ENCODE measurements at places on chromosomes 13 and 19.

GRCh38 chr13:44232774-44233173 lies 140.8 kb upstream of the SERP2 start:
- no peak overlapping the region for H3K4me3 ChIP-seq
- peaks cover 13% of the 10 kb centered on the region for H3K4me1 ChIP-seq
- DNase-seq, result no peak
- no peaks in the 10 kb centered on the region for H3K36me3 ChIP-seq

DNA sequence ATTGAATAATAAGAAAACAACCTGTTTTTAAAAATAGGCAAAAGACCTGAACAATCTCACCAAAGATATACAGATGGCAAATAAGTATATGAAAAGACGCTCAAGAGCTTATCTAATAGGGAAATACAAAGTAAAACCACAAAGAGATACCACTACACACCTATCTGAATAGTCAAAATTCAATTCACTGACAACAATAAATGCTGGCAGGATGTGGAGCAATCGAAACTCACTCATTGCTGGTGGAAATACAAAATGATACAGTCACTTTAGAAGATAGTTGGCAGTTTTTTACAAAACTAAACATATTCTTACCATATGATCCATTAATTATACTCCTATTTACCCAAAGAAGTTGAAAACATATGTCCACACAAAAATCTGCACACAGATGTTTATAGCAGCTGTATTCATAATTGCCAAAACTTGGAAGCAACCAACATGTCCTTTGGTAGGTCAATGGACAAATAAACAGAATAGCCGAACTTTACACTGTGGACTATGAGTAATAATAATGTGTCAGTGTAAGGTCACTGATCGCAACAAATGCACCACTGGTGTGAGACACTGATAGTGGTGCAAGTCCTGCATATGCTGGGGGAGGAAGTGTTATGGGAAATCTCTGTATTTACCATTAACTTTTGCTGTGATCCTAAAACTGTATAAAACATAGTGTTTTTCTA lies 20.8 kb downstream of the ZC3H13 start:
- no peak for DNase-seq
- no peaks in the 10 kb centered on the region for H3K27me3 ChIP-seq
- H3K36me3 ChIP-seq, result peaks cover 74% of the 10 kb centered on the region
- no peak overlapping the region for H3K4me3 ChIP-seq

DNA sequence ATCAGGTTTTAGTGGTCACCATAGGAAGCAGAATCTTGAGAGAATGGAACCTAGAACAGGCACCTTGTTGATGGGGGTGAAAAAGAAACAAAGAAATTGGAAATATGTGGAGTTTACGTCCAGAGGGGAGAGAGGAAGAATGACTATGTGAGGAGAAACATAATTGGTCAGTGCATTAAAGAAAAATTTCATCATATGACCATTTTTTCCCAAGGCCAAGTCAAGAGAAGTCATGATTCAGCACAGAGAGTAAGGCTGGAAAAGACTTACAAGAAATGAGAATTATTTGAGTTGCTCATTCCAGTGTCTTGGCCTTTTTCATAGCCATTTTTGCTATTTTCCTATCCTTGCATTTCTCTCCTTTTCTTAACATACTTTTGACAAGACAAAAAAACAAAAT lies 421.7 kb downstream of the EFNB2 start:
- peaks cover 19% of the 10 kb centered on the region for H3K4me1 ChIP-seq
- H3K27ac ChIP-seq, result no peak overlapping the region
- H3K4me3 ChIP-seq, result no peak overlapping the region
- H3K36me3 ChIP-seq, result no peaks in the 10 kb centered on the region

- no peak overlapping the region for H3K27ac ChIP-seq
- H3K4me3 ChIP-seq, result no peak overlapping the region
- H3K4me1 ChIP-seq, result peaks cover 4% of the 10 kb centered on the region
- DNase-seq, result no peak
- no peaks in the 10 kb centered on the region for H3K36me3 ChIP-seq
These were observed 62.8 kb downstream of the ZNF536 start for GRCh38 chr19:30434797-30435594.
